ENCODE measurements at places on chromosomes 5 and 9.

- DNase-seq: no peak
Measured at GRCh38 chr5:95713960-95714710, 17.0 kb upstream of the RHOBTB3 start.

DNA sequence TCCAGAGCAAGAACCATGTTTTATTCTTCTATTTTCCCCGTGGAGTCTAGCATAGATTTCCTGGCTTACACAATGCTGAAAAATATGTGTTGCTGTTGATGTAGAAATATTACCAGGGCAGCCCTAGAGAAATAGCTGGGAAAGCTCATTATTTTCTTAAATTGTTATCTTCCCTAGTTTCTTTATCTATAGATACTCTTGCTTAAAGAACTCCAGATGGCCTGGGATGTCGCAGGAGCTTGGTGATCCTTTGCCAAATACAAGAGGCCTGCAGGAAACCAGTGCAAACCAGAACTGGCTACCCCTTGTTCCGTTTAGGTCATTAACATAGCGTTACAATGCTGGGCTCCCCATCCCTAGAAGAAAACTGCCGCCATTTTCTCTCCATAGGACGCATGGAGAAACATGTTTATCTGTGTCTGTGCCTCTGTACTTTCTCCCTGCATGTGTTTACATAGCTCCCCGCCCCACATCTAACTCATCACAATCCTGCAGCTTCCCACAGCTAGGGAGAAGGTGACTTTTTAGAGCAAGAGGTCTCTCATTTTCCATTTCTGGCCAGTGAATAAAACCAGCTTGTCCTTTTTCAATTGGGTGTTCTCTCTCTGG, 6.4 kb downstream of the PRLR start:
- DNase-seq: no peak

DNA sequence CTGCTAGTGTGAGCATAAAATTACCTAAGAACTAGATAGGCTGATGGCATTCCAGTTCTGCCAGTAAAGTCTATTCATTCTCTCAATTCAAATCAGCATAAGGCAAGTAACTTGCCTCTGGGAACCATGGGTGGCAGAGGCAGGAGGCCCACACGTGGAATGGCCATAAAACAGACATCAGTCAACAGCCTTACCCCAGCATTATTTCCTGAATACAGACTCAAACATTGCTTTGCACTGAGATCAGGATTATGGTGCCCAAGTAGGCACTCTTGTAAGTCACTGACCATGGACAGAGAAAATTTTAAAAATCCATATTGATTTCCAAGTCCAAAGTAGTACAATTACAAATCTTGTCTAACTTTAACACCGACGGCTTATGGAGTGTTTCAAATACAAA, 157.7 kb downstream of the NR2F1-AS1 start:
- DNase-seq: no peak

DNA sequence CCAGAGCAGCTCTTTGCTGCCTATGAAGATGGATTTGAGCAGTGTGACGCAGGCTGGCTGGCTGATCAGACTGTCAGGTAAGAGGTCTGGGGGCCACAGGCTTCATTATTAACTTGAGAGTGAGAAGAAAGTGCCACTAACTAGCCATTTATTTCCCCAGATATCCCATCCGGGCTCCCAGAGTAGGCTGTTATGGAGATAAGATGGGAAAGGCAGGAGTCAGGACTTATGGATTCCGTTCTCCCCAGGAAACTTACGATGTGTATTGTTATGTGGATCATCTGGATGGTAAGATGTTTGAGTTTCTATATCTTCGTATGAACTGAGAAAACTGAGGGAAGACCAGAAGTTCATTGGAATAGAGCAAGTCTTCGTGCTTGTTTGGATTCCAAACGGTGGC, 22.1 kb downstream of the VCAN start:
- DNase-seq: no peak

- DNase-seq: no peak
Measured at GRCh38 chr9:81096625-81097024, 592.7 kb downstream of the TLE1 start.

DNA sequence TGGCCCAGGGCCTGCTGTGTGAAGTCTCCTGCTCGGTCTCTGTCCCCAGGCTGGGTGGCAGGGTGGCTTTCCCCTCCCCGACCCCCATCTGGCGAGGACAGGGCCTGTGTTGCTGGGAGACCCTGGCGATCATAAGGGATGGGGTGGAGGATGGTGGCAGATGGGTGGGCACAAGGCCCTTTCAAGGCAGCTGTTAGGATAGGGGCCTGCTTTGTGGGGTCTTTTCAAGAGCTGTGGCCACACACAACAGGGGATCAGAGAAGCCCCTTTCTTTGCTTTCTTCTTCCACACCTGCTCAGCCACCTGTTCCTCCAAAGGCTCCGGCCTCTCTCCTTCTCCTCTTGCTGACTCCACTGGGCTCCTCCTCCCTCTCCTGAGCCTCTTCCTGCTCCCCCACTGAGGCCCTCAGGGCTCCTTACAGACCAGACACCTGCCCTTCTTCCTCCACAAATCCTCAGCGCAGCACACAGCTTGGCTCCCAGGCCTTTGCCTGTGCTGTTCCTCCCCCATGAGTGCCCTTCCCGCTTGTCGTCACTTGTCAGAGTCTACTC, 15.0 kb upstream of the NEURL1B start:
- no peak for DNase-seq

DNA sequence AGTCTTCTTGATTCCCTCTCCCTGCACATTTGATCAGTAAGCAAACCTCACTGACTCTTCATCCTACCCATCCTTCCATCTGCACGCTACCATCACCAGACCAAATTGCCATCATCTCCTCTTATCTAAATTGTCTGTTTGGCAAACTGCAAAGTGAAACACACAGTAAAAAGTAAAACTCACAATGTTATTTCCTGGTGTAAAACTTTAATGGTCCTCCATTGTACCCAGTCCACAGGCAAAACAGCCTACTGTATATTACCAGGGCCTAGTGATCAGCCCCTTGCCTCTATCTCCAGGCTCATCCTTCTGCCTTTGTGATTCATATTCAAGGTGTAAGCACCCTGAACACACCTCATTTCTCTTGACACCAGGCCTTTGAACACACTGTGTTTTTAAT, 83.3 kb upstream of the GPR151 start:
- DNase-seq: no peak

Data from fibroblast of skin of left biceps (primary cell).